ENCODE measurements at places on chromosomes 6 and 20. TPM values are rescaled to one million over a fixed set of nuclear protein-coding genes. Genes with fewer than 3 reads are reported as not detected.

The OPRL1 gene
- 0.78 TPM for total RNA-seq

The LST1 gene
- total RNA-seq = not detected

The ELOVL5 gene
- 62.3 TPM for total RNA-seq

The IL17A gene
- total RNA-seq = not detected

The FOXQ1 gene
- 2.5 TPM for total RNA-seq

The HLA-DOA gene
- not detected for total RNA-seq

The OLIG3 gene
- not detected for total RNA-seq

The NRSN1 gene
- not detected for total RNA-seq

The BPI gene
- total RNA-seq = not detected

The LGSN gene
- total RNA-seq = 3.3 TPM

The SLC26A8 gene
- total RNA-seq = not detected

The BEND6 gene
- total RNA-seq = 1.4 TPM

The ISM1 gene
- 0.43 TPM for total RNA-seq

The IDH3B gene
- total RNA-seq = 126 TPM

Data from A549 treated with CORT108297 at 1 μM for 4 hours (cell line).